ENCODE measurements at places on chromosomes 5 and 9. TPM values are rescaled to one million over a fixed set of nuclear protein-coding genes. Genes with fewer than 3 reads are reported as not detected.

GRCh38 chr9:103997856-103998370, 96.2 kb upstream of the SMC2 start:
- no peak for DNase-seq

DNA sequence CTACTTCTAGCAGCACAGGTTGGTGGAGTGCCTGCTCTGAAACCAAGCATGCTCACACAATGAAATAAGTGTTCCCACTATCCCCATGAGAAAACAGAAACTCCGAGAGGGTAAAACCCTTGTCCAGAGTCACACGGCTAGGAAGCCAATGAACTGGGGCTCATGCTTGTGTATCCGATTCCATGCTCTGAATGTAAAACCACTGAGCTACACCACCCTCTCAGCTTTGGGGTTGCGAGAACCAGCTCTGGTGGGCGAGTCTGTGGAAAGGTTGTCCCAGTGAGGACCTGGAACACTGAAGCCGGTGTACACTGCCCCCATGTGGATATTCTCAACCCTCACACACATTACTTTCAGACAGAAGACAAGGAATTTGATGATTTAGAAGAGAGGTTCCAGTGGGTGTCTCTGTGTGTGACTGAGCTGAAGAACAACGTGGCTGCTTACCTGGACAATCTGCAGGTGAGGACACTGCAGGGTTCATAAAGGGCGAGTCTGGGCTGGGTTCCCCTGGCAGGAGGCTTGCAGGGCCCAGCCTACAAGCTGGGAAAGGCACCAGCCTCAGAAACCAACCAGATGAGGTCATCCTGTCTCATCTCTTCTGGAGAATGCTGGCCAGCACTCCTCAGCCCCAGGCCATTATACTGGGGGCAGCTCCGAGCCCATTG, 37.4 kb downstream of the ARHGEF37 start:
- DNase-seq: no peak

DNA sequence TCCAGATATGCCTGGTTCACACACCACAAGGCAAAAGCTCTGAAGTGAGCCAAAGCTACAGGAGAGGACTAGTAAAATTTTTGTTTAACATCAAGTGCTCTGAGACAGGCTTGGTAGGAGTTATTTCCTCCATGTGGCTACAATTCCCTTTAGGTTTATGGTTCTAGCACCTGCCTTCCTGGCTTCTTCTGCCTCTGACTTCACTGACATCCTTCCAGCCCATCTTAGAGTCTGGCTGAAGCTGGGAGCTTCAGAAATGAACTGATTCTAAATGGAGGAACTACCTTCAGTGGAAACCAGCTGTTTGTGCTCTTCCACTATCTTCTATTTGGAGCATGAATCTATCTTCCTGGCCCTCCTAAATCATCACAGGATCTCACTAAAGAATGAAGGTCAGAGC, 215.3 kb upstream of the FBXL7 start:
- DNase-seq: no peak

DNA sequence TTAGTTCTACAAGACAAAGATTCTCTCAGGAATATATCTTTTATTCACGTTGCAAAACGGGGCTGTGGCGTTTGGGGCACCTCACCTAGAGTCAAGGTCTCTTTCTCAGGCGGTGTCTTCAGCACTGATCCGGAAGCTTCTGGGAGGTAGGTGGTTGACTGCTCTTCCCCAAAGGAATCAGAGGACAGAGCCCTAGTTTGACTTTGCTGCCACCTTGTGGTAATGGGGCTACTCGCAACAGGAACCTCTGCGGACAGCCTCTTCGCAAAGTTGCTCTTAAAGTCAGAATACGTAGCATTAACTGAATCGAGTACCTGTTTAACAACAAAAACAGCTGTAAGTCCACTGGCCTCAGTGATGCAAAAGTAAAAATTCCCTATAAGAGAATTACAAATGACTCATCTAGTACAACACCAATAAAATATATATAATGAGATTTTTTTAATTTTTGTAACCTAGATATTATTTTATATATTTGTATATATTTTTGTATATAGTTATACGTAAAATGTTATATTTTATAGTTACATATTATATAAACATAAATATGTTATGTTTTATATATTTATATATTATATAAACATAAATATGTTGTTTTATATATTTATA, 13.3 kb upstream of the GPX8 start:
- DNase-seq: peak; percentile 35

- DNase-seq: no peak
Measured at GRCh38 chr5:134714541-134714940, 23.8 kb upstream of the CAMLG start.

DNA sequence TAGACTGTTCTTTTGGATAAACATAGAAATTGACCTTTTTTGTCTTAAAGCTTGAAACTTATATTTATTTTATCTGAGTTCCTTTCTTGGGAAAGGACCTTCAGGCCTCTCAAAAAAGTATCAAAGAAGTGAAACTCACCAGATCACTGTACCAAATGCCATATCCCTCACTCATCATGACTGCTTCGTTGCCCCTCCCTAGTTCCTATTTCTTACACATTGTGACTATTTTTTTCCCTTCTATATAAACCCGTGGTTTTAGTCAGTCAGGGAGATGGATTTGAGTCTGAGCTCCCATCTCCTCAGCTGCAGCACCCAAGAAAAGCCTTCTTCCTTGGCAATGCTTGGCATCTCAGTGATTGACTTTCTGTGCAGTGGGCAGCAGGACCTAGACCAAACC, 129.4 kb downstream of the LPAR1 start:
- no peak for DNase-seq

DNA sequence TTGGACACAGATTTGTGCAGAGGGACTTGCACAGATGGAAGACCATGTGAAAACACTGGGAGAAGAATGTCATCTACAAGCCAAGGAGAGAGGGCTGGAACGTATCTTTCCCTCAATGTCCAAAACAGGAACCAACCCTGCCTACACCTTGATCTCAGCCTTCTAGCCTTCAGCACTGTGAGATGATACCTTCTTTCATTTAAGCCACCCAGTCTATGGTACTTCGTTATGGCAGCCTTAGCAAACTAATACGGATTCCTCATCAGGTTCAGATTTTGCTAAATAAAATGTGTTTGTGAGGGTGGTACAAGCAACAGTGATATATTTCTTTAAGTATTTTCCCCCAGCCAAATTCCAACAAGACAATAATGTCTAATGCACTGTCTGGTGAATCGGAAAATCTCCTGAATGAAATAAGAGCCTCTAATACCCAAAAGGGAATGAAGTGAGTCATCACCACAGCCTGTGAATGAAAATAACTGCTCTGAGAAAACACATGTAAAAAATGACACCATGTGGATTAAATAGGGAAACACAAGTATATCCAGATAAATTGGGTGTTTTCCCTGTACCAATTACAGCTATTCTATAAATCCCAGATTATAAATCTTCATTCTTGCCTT, 182.8 kb upstream of the TARS1 start:
- no peak for DNase-seq

DNA sequence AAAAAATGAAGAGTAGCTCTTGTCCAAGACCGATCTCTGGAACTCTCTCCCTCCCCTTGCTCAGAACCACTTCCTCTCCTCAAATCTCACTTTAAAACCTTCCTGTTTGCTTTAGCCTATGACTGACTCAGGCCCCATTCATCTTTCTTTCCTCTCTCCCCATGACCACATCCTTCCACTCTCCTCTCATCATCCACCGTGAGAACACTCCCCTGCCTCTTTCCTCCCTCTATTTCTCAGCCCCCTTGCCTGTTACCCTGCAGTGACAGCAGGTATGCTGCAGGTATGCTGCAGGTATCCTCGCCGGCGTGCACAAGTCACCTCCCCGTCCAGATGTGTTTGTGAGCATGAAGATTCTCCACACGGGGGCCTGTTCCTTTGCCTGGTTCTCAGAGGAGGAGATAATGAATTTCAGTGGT, 505.3 kb downstream of the CCDC171 start:
- no peak for DNase-seq

- DNase-seq: no peak
Measured at GRCh38 chr5:137837491-137838394, 29.9 kb upstream of the MYOT start.

DNA sequence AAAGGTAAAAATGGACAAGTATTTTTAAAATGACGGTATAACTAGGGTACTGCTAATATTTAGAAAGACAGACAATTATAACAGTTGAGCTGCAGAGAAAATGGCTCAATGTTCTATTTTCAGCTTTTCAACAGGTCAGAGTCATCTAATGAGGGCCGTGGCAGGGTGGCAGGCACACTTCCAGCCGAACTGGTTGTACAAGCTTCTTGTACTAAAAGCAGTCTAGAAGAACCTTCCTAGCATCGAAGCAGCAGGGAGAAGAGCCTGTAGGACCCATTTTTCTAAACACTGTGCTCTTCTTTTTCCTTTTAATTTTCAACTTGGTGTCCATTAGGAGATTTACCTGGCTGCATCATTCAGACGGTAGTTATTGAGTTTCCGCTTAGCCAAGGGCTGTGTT, 85.6 kb downstream of the SLC28A3 start:
- no peak for DNase-seq

DNA sequence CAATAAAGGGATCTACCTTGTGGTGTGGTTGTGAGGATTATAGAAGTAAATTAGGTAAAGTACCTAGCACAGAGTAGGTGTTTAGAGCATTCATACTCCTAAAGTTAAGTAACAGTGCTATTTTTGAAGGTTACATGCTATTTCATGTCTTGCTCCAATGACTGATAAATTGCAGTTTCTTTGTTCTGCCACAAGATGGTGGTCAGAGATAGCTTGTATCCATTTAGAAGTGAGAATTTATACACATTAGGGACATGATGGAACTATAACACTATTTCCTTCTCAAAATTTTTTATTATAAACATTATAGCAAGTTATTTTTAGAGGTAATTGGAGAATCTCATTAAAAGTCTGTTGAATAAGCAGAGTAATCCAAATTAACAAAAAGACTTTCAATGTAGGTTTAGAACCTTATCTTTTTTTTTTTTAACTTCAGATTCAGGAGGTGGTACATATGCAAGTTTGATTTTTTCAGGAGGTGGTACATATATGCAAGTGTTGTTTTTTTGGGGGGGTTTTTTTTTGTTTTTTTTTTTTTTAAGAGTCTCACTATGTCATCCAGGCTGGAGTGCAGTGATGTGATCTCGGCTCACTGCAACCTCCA, 17.1 kb downstream of the MTREX start:
- DNase-seq: no peak

- DNase-seq: no peak
Measured at GRCh38 chr5:56971275-56971674, 19.4 kb upstream of the MIER3 start.

- peak; percentile 51 for DNase-seq
Measured at GRCh38 chr9:130701059-130702022, 7.8 kb downstream of the EXOSC2 start.

- no peak for DNase-seq
Measured at GRCh38 chr9:93217706-93218105, 33.8 kb downstream of the WNK2 start.

DNA sequence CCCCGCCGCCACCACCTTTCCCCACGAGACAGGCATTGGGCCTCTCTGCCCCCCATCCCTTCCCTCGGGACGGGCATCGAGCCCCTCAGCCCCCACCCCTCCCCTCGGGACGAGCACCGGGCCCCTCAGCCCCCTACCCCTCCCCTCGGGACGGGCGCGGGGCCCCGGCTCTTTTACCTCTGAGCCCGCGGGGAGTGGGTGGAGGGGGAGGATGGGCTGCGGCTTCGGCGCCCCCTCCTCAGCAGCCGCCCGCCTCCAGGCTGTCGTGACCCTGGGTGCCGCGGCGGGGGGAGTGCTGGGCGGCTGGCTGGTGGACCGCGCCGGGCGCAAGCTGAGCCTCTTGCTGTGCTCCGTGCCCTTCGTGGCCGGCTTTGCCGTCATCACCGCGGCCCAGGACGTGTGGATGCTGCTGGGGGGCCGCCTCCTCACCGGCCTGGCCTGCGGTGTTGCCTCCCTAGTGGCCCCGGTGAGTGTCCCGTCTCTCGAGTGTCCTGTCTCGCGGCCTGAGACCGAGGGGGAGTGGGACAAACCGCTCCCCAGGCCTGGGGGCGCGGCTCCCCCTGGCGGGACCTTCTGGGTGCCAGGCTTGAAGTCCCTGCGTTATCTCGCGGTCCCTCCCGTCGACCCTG, 791 bp downstream of the SLC2A8 start:
- DNase-seq: peak; percentile 32

- no peak for DNase-seq
Measured at GRCh38 chr5:39189292-39189955, 29.9 kb downstream of the FYB1 start.

DNA sequence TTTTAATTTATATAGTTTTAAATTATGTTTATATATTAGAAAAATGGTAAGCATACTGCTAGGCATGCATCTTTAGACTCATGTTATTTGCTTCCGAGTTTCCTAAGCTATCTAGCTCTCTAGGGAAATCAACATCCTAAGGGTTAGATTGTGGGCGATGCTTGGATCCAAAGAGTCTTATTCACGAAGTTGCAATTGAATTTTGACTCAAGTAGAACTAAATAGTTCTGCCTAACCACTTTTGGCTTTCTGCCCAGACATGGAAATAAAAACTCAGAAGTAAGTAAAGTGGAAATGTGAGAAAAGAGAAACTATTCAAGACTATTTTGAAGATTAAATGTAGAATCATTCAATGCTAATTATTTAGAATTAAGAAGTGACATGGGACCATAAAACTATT, 440.4 kb downstream of the CDH18 start:
- no peak for DNase-seq

- no peak for DNase-seq
Measured at GRCh38 chr9:93911801-93912554, 43.2 kb downstream of the BARX1 start.

DNA sequence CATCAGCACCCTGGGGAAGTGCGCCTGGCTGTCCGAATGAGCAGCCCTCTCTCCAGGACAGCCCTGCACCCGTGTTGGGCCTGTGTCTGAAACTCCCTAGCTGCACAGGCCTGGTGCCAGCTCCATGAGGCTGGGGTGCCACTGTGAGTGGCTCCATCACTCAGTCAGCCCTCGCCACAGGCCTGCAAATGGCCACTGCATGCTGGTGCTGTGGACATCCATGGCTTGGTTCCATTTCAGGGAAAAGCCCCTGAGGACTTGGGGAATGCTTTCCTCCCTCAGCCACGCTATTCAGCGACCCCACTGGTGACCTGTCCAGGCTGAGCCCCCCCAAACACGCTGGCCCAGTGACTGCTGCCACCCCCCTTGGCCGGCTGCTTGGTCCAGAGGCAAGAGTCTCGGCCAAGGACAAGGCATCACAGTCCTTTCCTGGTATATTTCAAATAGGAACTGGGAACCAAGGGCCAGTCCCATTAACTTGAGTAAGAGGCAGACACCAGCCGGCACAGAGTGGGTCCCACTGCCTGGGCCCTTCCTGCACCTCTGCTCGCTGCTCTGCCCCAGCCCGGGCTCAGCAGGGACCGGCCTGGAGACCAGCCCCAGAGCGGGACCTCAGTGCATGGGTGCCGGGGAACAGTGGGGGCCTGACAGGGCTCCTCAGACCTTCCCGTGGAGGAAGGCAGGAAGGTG, 181.3 kb downstream of the AUH start:
- DNase-seq: no peak

Gene PLAA
- 25.6 TPM for total RNA-seq

Gene NDUFAF2
- total RNA-seq: 20.0 TPM

Gene CCNO
- total RNA-seq: not detected

Gene SLCO6A1
- total RNA-seq: not detected

Gene ZNF454
- total RNA-seq: not detected

Gene DBH
- not detected for total RNA-seq

Gene PROP1
- not detected for total RNA-seq

Gene G3BP1
- 227 TPM for total RNA-seq

Measured in activated B cell treated with CpG ODN at 0.5 μM for 24 hours (primary cell).